ENCODE measurements at places on chromosomes 1 and 21.

- DNase-seq: no peak
Measured at GRCh38 chr1:65222340-65222940, 74.4 kb downstream of the AK4 start.

GRCh38 chr1:3159121-3159520 lies 90.1 kb downstream of the PRDM16 start:
- DNase-seq: no peak

DNA sequence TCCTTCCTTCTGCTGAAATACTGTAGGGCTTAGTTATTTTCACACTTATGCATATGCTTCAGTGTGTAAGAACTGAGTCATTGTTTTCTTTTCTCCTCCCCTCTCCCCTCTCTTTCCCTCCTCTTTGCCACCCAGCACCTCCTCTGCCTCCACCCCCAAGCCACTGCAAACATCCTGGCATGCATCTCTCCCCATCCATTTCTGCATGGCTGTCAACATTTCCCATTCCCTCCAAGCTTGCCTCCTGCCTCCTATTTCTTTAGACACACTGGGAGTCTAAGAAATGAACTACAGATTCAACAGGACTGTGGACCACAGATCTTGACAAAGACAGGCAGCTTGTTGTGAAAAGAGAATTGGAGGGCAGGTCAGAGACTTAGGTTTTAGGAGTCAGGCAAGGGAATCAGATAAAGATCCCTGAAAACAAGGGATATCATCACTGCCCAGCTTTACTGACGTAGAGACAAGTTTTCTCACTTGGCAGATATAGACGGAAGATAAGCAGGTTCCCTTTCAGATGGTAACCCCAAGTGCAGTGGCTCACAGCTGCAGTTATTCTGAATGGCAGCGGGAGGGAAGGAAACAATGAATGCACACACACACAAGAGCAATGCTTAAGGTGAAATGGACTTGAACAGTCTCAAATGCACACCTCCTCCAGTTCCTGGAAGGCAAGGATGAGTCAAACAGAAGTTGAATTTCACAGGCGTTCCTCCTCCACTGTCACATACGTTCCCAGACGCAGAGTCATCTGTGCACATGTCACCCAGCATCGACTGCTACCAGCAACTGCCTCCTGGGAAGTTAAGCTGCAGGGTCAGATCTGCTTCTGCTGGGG lies 56.1 kb downstream of the HIVEP3 start:
- no peak for DNase-seq

- DNase-seq: peak; percentile 44
Measured at GRCh38 chr1:169915150-169915549, 21.5 kb upstream of the SCYL3 start.

DNA sequence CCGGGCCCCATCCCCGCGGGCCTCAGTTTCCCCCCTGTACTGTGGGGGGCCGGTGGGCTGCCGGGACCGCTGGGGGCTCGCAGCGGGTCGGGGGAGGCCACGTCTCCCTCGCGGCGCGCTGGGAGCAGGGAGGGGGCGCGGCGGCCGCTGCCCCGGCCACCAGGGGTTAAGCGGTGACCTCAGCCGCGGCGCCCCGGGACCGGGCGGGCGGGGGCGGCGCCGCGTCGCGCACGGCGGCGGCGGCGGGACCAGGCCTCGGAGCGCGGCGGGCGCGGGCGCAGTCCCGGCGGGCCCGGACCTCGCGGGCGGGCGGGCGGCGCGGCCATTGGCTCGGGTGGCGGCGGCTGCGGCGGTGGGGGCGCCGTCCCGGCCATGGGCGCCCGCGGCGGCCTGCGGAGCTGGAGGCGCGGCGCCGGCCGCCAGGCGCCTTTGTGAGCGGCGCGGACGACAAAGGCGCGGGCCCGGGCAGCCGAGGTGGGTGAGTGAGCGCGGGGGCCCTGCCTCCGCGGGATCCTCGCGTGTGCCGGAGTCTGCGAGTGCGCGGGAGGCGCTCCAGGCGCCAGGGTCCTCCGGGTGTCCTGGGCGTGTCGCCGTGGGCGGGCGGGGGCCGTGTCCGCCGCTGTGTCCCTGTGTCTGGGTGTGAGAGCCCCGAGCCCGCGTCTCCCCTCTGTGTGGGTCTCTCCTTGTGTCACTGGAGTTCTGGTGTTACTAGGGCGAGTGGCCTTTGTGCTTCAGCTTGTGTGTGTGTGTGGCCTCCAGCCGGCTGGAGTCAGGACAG lies at the start of gene ARHGEF10L:
TSS of gene ARHGEF10L (plus strand) at position 222 of the 778 bp plus-strand sequence. CDS start 40,898 bp downstream, outside the sequence.
- DNase-seq: peak; percentile 59

DNA sequence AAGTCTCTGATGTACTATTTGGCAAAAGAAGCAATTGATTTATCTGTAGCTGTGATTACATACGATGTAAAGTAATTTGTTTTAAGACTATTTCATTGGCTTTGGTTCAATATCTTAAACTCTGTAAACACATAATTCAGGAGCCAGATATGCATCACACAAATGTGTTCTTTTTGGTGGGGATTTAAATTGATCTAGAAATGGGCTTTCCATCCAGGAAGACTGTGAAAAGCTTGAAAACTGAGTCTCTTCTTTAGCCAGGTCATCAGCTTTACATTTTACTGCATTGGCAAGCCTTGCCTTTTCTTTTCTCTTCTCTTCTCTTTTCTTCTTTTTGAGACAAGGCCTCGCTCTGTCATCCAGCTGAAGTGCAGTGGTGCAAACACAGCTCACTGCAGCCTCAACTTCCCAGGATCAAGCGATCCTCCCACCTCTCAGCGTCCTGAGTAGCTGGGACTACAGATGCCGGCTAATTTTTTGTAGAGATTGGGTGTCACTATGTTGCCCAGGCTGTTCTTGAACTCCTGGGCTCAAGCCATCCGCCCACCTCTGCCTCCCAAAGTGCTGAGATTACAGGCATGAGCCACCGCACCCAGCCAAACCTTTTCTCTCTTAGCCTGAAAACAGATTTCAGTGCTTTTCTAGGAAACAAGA lies 1.4 kb downstream of the RCAN3 start:
- no peak for DNase-seq

GRCh38 chr1:183584147-183584546 lies 6.1 kb downstream of the NCF2 start:
- no peak for DNase-seq

DNA sequence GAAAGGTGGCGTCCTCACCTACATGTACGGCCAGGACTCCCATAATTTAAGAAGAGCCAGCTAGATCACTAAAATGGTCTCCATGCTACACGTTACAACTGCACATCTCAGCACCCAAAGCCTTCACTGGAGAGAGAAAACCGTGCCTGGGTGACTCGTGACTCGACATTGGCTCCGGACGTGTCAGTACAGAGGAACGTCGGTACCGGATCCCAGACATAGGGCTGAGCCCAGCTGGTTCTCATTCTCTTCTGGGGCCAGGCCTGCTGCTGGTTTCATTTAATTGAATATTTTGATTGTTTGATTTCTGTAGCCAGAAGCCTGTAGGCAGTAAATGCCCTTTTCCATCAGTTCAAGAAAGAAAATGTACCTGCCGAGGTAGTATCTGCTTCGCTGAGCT lies 93.1 kb downstream of the HHIPL2 start:
- DNase-seq: peak; percentile 55

DNA sequence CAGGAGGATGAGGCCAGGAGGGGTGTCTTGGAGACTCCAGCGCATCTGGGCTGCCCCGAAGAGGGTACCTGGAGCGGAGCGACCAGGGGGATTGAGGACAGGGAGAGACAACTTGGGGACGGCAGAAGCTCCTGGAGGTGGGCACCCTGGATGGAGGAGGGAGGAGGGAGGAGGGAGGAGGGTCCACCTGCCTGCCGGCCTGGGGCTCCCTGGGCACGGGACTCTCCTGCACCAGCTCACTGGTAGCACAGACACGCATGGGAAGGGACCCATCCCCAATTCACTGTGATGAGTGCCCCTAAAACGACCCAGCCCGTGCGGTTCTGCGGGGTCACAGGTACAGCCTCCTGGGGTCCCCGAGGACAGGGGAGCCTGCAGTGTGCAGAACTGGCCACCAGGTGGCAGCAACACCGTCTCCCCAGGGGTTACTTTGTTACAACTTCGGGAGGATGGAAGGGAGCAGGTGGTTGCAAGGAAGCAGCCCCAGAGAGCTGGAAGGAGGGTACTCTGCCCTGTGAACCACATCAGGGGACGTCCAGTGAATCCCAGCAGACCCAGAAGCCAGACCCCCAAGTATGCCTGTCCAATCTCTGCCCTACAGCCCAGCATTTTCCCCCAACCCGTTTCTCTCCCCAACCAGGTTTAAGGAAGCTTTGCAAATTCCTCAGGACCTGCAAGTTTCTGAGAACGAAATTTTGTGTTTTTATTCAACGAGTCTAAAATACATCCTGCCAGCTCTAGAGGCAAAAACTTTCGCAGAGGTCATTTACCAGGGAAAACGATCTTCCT lies 482.4 kb downstream of the NPHP4 start:
- peak; percentile 76 for DNase-seq

GRCh38 chr1:99680270-99680669 lies 34.4 kb downstream of the PALMD start:
- DNase-seq: no peak

GRCh38 chr1:8777867-8778266 lies 39.6 kb downstream of the RERE start:
- DNase-seq: no peak

DNA sequence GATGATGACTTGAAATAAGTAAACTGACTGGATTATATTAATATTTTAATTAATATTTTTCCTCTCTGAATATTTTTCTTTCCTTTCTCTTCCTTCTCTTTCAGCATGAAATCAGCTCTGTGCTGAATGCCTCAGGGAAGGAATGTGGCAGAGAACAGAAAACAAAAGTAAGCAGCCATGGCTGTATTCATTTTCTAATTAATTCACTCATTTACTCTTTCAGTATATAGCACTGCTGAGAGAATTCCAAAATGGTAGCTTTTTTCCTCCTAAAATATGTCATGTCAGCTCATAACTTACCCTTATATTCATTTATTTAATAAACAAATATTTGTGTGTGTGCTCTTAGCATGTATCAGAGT lies 522.5 kb downstream of the PTPRC start:
- no peak for DNase-seq

GRCh38 chr1:240122639-240123613 lies 31.2 kb downstream of the FMN2 start:
- no peak for DNase-seq

GRCh38 chr1:157961805-157962762 lies 31.4 kb upstream of the KIRREL1 start:
- DNase-seq: no peak

DNA sequence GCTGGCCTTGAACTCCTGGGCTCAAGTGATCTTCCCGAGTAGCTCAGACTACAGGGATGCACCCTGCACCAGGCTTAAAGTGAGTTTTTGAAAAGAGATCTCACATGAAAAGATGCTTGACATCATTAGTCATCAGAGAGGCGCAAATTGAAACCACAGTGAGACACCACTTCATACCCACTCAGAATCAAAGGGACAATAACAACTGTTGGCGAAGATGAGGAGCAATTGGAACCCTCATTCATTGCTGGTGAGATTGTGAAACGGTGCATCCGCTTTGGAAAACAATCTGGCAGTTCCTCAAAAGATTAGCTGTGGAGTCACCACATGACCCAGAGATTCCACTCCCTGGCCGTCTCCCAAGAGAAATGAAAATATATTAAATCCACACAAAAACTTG lies 122.3 kb downstream of the PGBD5 start:
- DNase-seq: no peak

DNA sequence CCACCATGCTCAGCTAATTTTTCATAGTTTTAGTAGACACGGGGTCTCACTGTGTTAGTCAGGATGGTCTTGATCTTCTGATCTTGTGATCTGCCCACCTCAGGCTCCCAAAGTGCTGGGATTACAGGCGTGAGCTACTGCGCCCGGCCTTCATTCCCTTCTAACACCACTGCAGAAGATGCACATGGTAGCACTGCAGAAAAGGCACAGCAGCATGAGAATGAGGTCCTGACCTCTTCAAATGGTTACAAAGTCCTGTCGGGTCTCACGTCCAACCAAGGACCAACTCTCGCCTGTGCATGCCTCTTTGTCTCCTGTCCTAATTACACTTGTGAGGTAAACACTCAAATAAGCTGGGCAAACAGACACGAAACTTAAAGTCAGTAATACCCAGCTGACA lies 83.0 kb upstream of the GCLM start:
- no peak for DNase-seq

- no peak for DNase-seq
Measured at GRCh38 chr1:236123563-236123962, 18.8 kb upstream of the GPR137B start.

DNA sequence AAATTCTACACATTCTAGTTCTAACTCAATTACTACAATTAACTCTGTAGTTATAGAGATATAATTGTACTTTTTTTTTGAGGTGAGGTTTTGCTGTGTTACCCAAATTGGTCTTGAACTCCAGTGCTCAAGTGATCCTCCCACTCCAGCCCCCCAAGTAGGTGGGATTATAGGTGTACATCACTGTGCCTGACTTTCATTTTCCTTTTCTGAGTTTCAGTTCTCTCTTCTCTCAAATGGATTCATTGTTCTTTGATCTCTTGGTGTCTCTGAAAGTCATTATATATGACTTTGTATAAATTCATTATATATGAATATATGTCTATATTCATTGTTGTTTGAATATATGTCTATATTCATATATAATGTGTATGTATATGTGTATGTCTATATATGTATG lies 74.0 kb upstream of the GALNT2 start:
- no peak for DNase-seq

- DNase-seq: peak; percentile 72
Measured at GRCh38 chr1:160115545-160116282, at the start of gene ATP1A2. ATP1A2 (plus strand) TSS chr1:160115759; CDS start chr1:160115862, 103 bp downstream.

DNA sequence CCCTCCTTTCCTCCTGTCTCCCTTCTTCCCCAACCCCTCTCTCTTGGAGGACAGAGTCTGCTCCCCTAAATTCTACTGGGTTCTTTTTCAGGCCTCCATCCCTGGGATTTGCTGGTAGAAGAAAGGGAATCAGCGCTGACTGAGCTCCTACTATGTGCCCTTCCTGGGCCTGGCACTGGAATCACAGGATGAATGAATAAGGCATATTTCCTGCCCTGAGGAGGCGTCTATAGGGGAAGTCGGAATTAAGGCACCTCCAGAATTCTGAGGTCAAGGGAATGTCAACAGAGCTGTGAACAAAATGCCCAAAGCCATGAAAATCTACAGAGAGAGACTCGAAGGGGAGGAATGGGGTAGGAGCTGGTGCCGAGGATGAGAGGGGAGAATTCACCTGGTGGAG lies 17.4 kb upstream of the BTG2 start:
- DNase-seq: no peak
